GM23248 (cell line): ENCODE measurements at places on chromosomes 5 and 9. TPM values are rescaled to one million over a fixed set of nuclear protein-coding genes. Genes with fewer than 3 reads are reported as not detected.

GRCh38 chr9:121568343-121569265, 69.0 kb upstream of the GGTA1 start:
- DNase-seq = peak; percentile 64

DNA sequence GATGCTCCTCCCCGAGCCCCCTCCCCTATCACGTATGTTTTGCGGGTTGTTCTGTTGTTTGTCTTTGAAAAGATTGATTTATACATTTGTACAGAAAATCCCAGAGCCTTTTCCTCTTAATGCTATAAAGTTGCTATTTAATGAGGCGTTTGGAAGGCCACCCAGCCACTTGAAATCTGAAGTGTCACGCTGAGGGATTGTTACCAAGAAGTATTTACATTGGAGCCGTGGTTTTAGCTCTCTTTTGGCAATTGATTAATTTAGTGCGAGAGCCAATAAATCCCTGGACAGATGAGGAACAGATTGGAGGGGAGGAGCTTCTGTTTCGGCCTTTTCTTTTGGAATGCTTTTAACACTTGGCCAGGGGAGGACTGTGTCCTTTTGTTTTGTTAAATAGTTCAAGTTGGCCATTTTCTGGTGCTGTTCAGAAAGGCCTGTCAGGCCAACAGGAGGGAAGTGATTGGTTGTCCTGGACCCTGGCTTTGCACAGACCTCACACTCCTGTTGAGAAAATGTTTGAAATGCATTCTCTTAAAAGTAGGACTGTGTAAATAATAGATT, 250.2 kb downstream of the PDZD2 start:
- no peak for DNase-seq

- no peak for DNase-seq
Measured at GRCh38 chr9:80144856-80145255, 573.1 kb downstream of the TLE4 start.

GRCh38 chr9:113879911-113880310, 3.8 kb downstream of the ZNF618 start:
- DNase-seq = no peak

DNA sequence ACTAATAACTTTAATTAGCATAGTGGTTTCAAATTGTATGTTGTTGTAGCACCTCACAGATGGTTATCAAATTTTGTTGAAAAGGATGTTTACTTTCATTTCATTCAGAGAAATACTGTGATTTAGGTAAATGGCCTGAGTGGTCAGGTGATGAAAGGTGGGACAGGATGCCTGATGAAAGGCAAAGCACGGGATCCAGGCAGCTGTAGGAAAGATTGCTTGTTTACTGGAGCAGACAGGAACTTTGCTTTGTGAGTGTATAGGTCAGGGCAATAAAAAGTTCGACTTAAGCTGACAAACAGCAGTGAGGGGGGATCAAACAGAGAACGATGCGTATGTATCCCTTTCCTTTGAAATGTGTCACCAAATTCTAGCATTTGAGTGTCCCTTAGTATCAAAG, 19.0 kb downstream of the KIAA1958 start:
- DNase-seq = no peak

GRCh38 chr9:74777136-74777879, 110.4 kb downstream of the TRPM6 start:
- DNase-seq = peak; percentile 83

GRCh38 chr9:29669613-29670012, 2096.3 kb upstream of the C9orf72 start:
- no peak for DNase-seq

CACNA1B gene
- total RNA-seq = not detected in 2 replicates

RANBP3L gene
- not detected in 2 replicates for total RNA-seq

IL4 gene
- not detected in 2 replicates for total RNA-seq

SRP19 gene
- total RNA-seq = 56.0 and 66.6 TPM in 2 replicates

ARID3C gene
- total RNA-seq = 0.11 and 0.38 TPM in 2 replicates

ZCCHC9 gene
- 20.2 and 24.3 TPM in 2 replicates for total RNA-seq

PCDHGB1 gene
- total RNA-seq = 0.25 and 0.86 TPM in 2 replicates

SHC3 gene
- 0.54 and 0.63 TPM in 2 replicates for total RNA-seq

LHX6 gene
- total RNA-seq = not detected in 2 replicates
